CD4-positive, alpha-beta T cell treated with Interleukin-4 for 4 hours (primary cell): ENCODE measurements at places on chromosomes 7 and 10.

- no peak for DNase-seq
These were observed 54.5 kb downstream of the GBF1 start for GRCh38 chr10:102299873-102300272.

DNA sequence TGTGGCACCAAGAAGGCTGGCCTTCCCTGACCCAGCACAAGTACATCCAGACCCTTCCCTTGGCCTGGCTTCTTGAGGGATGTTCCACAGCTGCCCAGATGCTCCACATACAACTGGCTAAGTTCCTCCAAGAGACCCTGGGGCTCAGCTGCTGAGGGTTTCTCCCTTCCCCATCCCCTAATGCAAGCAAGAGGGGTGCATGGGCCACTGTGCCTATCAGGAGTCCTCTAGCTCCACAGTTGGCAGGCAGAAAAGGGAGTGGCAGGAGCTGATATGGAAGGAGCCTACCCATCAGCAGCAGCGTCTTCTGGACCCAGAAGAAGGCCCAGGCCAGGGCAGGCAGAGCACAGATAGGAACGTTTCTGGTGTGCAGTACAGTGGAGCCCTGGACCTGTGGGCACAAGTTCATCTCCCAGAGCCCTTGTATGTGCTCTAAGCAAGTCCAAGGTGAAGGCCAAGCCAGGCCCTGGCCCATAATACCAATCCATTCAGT, 26.2 kb downstream of the VSIR start:
- DNase-seq = no peak

GRCh38 chr7:94908323-94909178, 1.2 kb downstream of the PPP1R9A start:
- DNase-seq = no peak

DNA sequence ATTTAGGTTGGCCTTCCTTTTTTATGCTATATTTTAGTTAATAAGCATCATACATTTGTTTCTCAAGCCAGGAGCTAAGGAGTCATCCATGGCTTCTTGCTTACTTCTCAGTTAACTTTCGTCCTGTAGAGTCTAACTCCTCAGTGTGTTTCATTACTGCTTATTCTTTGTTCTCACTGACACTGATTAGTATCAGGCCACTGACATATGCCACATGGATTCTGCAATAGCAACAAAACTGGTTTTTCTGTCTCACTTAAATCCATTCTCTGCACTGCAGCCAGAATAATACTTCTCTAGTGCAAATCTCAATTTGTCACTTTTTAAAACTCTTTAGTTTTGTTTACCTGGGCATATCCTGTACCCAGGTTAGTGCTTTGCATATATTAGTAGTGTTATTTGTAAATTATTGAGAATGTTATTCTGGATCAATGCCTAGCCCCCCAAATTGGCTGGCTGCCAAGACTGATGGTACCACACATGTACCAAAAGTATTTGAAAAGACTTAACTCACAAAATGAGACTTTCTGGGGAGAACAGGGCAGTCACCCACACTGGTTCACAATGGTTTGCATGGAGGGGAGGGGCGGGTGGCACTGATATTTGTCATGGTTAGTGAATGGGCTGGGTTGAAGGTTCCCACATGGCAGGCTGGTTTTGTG, 79.1 kb downstream of the CCSER2 start:
- DNase-seq = no peak

- no peak for DNase-seq
These were observed 102.5 kb downstream of the CDK14 start for GRCh38 chr7:90698616-90699015.
